ENCODE measurements at places on chromosomes 3 and 15.

DNA sequence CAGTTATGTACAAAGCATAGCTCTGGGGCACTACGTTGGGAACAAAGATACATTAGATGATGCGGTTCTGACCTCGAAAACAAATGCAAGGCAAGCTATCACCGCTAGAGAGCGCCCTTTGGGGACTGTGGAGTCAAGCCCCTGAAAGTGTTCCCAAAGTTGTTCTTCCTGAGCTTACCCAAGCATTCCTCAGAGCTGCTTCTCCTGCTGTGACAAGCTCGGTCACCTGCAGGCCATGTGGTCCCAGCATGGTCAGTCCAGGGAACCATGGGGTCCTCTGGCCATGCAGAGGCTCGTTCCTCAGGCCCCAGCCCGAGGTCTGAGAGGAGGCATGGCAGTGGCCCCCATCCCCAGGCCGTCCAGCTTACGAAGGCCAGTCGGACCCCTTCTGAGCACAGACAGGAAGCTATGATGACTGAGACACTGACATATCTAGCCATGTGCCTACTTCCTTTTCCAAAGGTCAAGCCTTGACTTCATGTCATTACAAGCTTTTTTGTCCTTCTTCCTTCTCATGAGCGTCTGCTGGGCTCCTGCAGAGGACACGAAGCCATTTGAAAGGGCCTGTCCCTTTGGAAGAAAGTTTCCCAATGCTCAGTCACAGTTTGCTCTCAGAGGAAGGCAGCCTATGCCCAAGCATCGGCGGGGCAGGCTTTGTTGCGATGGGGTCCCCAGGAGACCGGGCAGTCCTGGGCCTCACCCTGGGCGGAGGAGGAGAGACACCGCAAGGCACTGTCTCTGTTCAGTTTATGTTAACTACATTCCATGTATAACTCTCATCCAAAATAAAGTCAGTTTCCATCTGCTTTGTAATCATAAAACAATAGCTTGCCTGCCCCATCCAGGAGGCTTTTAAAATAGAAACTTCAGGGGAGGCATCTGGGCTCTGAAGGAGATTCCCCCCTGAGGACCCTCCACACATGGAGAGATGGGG lies 79.3 kb downstream of the ATP10A start:
- DNase-seq = no peak

GRCh38 chr3:161349529-161350312 lies 21.6 kb downstream of the SPTSSB start:
- DNase-seq = no peak

GRCh38 chr3:103699228-103699627 lies 1264.4 kb downstream of the ZPLD1 start:
- no peak for DNase-seq

DNA sequence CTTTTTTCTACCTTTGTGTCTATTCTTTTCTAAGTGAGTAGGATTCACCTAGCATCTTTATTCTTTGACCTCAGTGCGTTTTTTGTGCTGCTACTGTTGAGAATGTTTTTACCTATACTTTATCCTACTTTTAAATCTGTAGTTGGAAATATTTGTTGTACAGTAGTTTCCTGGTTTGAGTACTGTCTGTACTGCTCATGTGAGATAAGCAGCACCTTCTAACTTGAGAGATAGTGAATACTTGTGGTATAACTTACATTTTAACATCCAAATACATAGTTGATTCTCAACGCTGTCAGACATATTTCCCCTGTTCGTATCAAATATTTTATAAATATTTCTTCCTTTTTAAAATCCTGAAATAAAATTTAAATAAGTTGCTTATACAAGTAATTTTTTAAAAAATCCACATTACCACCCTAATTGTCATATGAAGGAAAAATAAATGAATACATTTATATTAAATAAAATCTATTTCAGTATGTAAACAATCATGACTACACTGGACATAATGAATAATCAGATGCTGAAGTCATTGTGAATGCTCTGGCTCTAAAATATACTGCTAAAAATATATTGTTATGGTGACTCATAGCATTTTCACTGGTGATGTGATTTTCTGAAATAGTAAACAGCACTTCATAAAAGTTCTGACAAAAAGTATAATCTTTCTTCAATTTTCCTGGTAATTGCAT lies 17.4 kb downstream of the ATP11B start:
- no peak for DNase-seq

DNA sequence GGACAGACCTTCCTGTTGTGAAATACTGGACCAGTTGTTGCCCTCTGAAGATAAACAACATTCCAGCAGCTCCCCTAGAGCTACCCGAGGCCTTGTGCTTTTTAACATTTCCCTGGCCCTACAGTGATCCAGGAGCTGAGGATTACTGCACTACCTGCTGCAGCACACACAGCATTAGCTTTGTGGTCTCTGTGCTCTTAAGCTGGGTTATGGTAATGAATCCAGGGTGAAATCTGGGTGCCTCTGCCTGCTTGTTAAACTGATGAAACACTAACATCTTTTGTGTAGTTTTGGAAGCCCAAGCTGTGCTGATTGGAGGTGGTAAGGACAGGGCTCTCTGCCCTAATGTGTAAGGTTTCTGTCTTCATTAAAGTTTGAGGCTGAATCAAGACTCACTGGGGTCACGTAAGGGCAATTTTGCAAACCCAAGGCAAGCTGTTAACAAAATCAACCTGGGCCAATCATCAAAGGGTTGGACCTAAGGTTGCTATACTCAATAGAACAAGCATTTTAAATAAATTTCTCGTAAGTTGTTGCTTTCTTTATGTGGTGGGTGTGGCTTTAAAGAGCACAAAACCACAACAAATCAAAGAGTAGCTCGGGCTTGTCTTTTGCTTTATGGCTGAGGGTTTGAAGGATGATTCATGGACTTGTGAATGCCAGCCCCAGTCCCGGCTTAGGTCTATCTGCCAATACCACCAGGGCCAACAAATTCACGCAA lies 183.9 kb downstream of the TPRG1 start:
- peak; percentile 11 for DNase-seq

DNA sequence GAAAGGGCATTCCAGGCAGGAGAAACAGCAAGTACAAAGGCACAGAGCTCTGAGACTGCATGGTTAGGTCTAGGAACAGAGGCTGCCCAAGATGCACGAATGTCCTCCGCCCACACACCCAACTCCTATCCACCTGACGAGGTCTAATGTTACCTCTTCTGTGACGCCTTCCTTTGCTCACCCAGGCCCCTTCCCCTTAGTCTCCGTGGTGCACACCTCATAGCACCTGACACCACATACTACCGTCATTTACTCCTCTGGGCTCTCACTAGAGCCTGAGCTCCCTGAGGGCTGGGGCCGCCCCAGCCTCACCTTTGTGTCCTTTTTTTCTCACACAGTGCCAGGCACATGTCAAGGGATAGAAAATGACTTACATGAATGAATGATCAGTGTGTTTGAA lies 31.0 kb upstream of the RASGRF1 start:
- DNase-seq = no peak

- DNase-seq = no peak
These were observed 52.7 kb downstream of the MITF start for GRCh38 chr3:69791919-69792399.

DNA sequence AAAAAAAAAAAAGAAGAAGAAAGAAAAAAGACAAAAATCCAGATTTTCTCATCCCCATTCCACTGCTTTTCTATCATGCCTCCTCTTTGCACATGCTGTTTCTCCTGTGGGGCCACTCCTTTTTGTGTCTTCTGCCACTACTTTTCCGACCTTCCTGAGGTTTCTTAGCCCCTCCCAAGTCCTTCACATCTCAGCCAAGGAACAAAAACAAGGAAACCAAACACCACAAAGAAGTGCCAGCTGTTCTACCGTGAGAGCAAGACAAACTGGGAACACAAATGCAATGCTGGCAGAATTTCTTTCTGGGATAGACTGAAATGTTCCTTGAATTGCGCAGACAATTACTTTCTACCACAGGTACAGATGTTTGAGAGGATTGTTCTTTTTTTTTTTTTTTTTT lies 83.2 kb downstream of the MB21D2 start:
- no peak for DNase-seq

DNA sequence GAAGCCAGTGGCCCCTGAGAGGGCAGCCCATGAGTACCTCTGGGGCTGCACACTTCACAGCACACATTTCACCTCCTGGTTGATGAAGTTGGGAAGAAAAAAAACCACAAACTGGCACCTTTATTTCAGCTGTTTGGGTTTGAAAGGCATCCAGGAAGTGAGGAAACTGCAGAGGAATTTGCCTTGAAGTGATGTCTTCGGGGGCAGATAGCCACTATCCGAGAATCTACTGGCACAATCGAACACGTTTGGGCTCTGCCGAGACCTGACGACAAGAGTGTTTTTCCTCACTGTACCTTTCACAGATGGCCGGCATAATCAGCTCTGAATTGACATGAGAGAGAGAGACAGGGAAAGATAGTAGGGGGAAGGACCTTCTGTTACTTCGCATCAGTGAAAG lies 59.7 kb downstream of the LRIG1 start:
- no peak for DNase-seq

GRCh38 chr3:176415661-176416295 lies 781.5 kb downstream of the TBL1XR1 start:
- no peak for DNase-seq

DNA sequence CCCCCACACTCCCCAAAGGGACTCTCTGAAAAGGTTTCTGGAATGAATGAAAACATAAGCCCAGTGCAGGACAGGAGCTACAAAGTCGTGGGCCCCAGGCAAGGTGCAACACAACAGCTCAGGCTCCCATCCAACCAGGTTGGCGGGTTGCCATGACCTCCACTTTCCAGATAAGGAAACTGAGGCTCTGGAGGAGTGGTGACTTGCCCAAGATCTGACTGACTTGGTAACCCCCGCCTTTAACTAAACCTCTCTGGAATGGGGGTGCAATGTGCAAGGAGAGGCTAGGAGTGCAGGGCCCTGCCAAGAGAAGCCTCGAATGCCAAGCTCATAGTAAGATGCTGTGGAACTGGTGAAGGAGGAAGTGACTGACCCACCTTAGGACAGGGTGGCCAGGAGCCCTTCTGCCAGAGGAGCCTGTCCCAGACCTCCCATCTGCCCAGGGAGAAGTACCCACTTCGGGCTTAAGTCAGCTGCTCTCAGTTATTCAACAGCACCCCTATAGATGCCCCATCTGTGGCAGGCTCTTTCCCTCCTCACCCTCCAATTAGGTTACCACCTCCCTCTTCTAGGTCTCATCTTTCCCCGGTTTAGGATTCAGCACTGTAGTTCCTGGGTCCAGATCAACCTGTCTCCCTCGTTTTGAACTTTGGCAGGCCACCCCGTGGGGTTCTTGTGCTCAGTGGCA lies 553 bp upstream of the TNNC1 start:
- DNase-seq = no peak

DNA sequence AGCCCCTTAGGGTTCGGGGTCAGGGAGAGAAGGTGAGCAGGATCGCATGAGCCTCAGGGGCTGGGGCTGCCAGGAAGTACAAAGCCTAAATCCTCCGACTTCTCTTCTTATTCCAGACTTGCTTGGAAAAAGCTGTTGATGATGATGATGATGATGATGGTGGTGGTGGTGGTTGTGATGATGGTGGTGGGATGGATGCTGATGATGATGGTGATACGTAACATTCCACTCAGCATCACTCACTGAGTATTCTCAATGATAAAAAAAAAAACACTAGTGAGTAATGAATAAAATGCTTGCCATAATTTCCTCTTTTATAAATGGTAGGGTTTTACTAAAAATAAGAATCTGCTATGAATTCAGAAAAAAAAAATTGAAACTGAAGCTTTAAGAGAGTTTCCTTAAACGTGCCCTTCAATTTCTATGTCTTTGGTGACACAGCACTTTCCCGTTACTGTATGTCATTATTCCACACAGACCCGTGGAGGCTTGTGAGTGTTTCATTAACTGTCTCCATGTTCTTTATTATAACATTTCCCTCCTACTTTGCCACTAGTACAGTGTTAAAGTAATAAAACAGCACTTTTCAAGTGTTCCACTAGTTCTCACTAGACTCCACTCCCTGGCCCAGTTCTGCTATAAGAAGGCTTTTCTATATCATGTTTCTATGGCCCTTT lies 5.4 kb upstream of the ACAN start:
- no peak for DNase-seq

DNA sequence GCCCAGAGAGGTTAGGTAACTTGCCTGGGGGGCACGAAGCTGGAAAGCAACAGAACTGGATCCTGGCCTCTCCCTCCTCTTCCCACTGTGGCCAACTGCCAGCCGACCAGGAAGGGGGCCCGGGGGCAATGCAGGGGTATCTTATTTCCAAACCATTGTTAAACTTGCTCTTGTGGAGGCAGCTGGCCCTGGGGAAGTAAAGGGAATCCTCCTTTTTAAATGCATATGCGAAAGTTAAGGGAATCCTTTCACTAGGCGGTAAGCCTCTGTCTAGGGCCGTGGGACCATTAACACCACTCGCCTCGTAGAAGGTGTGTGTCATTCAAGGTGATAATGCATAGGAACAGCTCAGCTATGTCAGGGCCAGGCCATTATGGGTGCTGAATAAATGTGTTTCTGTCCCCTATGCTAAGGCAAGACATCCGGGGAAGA lies 68.6 kb downstream of the ST6GAL1 start:
- DNase-seq = no peak

GRCh38 chr3:40258555-40258954 lies 51.0 kb upstream of the EIF1B start:
- DNase-seq = no peak

GRCh38 chr3:177341736-177342419 lies 144.6 kb upstream of the TBL1XR1 start:
- no peak for DNase-seq

DNA sequence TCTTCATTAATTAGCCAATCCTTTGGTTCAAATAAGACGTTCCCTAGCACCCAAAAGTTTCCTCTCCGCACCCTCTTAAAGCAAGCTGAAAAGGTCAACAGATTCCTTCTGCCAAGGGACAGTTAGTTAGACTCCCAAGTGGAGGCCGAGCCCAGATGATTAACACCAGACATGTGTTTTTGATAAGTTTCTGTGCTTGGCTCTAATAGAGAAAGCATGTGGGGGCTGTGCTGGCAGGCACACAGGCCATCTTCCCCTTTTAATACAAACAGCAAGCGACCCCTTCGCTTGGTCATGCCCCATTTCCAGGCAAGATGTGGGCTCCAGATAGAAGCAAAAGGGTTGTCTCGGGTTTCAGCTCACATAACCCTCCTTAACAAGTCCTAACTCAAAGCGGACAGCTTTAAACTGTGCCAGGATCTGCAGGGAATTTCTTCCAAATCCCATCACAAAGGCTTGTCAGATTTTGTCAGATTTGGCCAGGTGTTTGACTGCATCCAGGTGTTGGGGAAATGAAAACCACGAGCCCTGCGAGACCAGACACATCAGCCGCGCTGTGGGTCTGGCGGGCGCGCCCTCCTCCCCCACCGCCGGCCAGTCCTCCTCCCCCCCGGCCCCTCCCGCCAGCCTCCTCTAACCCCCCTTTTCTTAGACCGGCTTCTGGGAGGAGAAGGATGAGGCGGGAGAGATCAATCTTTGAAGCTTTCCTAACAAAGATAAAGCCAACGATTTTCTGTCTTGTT lies 3.3 kb downstream of the HES1 start:
- no peak for DNase-seq

DNA sequence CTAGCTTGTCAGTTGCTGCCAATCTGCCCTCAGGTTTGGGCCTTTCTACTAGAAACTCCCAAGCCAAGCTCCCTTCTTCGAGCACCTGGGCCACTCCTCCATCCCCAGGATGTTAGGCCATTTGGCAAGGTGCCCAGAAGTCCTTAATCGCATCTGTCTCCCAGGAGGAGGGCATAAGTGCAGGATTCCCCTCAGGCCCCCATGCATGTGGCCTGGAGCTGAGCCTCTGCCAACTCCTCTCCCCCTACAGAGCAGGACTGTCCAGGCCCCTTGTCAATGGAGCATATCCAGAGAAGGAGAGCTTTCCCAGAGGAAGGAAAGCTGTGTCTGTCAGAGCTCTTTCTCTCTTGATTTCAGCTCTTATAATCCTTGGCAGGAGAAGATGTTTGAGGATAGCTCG lies 182.6 kb upstream of the ROPN1 start:
- DNase-seq = no peak

GRCh38 chr15:96330450-96331143 lies at the start of gene NR2F2:
TSS of gene NR2F2 (plus strand) at chr15:96330700. CDS start at chr15:96332106, 1,406 bp downstream.
- no peak for DNase-seq
